GM04504 (cell line): ENCODE measurements at places on chromosomes 4 and X.

DNA sequence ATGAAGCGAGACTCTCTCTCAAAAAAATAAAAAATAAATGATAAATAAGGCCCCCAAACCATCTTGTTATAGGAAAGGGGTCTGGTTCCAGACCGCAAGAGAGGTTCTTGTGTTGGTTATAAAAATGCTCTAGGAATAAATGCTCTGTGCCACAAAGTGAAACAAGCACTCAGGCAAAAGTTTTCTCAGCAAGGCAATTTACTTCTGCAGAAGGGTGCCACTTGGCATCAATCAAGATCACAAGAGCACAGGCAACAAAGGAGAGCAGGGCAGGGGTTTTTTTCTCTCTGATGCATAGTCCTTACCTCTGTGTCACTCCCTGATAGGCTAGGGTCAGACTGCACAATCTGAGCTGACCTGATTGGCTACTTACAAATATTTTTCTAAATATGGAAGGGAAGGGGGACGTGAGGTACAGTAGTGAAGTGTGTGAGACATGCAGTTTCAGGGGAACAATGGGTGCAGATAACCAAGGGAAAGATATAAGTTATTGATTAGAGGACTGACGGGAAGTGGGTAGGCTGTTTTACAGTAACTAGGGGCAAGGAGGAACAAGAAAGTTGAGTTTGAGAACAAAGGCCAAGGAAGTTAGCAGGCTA lies 29.8 kb upstream of the FUNDC1 start:
- no peak for DNase-seq

DNA sequence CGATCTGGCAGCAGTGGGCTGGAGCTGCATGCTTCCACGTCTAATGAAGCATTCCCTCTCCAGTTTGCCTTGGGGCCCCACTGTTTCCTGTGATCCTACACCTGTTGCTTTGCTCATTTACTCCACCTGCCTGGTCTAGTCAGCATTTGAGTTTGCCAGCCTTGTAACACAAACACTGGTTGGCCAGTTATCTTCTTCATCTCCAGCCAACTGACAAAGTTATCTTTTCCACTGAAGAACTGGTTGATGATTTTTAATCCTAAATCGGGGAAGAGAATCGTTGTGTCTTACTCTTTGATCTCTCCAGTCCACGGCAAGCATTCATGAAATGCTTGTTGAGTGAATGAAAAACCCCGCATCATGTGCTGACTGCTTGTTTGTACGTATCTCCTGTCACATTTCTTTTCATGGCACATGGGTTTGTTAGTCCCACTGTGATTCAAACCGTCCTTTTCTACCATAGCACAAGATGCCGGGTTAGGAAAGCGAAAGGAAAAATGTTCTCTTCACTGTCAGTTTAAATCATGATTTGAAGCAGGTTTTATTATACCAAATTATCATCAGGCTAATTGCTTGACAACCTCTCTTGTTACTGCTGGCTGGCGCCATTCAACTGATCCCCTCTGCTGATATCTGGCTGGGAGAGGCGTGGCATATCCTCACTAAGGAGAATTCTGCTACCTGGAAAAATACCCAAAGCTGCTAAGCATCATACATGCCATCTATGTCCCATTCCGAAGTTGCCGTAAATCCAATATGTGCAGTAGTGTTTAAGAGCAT lies 144.8 kb downstream of the SHROOM3 start:
- DNase-seq, result no peak

- no peak for DNase-seq
These were observed 92.0 kb downstream of the FBXW7 start for GRCh38 chr4:152443859-152444258.

DNA sequence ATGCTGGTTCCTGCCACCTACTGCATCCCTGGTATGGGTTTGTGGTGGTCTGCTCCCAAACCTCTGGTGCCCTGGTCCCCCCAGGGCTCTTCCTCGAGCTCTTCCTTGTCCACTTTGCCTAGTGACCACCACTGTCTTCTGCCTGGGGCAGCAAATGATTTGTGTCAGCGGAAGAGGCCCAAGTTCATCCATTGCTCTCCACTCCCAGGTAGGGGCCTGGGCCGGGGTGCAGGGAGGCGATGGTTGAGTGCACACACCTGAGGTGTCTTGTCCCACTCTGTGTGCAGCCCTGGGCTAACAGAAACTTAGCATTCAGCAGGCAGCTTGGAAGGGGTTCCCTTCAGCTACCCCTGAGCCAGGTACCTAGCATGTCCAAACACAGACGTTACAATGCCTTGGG lies 75.6 kb upstream of the SOX3 start:
- DNase-seq, result no peak

DNA sequence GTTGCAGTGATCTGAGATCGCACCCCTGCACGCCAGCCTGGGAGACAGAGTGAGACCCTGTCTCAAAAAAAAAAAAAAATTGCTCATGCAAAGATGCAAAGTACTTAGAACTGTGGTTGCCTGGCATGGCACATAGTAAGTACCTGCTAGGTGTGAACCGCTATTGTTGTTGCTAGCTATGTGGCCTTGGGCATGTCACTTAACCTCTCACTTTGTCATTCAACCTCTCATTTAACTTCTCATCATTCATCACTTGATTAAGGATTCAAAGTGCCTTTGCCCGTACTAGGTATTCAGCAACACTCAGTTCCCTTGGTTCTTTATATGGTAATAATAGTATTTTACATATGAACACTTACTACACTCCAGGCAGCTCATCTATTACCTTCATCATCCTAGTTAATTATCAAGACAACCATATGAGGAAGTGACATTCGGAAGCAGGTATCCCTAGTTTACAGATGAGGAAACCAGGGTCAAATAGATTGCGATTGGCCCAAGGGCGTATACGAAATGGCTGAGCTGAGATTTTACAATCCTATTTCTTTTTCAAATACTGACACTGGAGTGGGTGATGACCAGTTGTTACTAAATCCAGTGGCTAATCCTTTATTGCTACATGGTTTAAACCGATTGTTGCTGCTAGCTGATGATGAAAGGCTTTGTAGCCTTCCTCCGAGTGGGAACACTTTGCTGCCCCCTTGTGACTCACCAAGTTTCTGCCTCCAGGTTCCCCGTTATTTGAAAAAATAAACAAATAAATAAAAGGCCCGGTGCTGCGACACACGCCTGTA lies 28.8 kb upstream of the SOWAHD start:
- peak; percentile 38 for DNase-seq

DNA sequence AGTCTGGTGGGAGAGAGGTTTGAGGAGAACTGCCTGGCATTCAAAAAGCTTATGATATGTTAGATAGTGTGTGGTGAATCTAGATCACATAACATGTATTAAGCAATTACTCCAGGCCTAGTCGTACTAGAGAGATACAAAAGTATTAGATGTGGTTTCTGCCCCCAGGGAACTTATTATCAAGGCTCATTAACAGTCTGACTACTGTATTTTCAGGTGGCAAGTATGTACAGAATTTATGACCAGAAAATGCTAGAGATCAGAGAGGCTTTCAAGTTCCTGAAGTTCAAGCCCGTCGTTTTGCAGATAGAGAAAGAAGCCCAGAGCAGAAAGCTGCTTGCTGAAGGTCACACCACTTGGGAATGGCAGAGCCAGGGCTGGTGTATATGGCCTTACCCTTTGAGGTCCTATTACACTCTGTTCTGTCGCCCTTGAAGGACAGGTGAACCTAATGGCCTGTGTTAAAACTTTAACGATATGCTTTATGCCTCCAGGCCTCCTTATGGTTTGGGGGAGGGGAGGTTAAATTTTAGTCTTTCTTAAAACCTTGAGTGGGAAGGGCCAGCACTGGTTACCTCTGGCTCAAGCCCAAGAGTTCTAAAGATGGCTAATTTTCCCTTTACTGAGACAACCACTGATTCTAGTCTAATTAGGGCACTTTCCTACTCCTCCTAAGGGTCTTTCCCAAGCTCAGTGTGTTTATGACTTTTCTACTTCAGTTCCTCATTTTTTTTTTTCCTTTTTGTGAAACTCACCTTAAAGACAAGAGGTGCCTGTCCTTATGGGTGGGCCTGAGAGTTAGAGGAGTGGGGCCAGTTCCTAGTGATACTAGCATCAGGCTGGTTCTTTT lies 19.9 kb downstream of the TMEM164 start:
- DNase-seq, result no peak

DNA sequence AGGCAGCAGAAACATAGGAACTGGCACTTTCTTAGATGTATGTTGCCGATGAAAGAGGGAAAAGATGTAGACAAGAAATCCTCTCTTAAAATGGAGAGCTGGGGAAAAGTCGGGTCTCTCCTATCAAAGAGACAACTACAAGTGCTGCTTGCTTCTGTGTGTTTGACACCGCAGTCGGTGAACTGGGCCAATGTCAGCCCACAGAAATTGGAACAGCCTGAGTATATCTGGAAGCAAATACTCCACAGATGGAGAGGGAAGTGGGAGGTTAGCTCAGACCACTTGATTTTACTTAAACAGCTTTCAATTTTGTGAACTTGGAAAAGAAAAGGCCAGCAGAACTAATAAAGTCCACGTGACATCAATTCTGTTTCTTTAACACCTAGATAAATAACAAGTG lies 230.9 kb upstream of the FAT1 start:
- no peak for DNase-seq

DNA sequence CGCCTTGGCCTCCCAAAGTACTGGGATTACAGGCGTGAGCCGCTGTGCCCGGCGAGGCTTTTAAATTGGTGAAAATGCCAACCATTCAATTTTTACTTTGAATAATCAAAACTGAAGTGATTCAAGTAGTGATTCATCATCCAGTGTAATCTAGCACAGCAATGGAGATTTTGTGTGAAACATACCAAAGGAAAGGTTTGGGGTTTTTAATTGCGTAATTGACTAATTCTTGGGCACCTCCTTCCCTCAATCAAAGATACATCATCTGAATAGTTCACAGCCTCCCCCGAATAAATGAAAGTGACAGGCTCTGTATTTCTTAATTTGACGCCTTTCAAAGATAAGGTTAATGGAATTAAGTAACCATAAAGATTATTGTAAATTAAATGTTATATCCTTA lies 69.0 kb downstream of the DMD start:
- DNase-seq, result no peak

DNA sequence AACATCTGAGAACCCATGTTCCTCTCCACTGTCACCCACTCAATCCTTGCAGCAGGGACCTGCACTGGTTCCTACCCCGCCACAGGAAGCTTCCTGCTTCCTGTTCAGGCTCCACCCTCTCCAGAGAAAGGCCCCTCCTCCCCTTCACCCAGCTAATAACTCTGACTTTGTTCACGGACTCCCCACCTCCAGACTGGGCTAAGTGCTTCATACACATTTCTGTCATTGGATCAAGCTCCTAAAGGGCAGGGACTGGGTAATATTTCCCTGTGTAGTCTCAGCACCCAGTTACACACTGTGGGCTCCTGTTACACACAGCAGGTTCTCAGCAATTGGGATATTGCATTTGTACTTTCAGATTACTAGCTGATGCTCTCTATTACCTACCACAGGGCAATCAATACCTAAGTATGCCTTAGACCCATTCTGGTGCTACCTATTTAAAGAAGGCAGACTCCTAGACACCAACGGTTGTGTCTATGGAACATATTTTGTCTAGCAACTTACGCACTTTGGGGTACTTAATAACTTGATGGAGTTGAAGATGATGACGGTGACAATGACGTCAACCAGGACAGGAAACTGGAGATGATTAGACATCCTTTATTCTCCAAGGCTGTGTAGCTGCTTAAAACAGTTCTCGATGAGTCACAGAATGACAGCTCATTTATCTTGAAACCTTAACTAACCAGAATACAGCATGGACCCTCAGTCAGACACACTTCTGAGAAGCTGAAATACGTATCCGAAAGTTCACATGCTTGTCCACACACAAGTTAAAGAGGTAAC lies 58.1 kb downstream of the MAML3 start:
- peak; percentile 69 for DNase-seq

DNA sequence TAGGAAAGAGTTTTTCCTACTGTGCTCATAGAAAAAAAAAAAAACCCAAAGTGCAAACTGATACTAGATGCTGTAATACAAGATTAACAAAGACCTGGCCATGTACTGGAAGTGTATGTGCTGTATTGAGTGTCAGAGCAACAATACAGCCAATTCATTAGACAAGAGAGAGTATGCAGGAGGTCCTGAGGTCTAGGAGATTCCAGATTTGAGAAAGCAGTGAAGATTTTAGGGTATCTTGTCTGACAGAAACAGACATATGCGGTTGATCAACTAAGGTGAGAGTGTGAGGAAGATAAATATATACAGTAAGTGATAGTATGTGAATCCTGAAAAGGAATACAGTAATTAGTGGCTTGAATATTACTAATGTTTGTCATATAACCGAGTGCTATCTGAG lies 3.0 kb downstream of the GPR174 start:
- DNase-seq, result no peak

- DNase-seq, result no peak
These were observed 83.3 kb upstream of the HELT start for GRCh38 chr4:184934961-184935360.
